ENCODE measurements at places on chromosomes 1 and 21. TPM values are rescaled to one million over a fixed set of nuclear protein-coding genes. Genes with fewer than 3 reads are reported as not detected.

- no peak for DNase-seq
Observed at GRCh38 chr1:165383599-165384405, 27.3 kb upstream of the LMX1A start.

GRCh38 chr1:35112668-35113067, 33.5 kb downstream of the ZMYM1 start:
- no peak for DNase-seq

DNA sequence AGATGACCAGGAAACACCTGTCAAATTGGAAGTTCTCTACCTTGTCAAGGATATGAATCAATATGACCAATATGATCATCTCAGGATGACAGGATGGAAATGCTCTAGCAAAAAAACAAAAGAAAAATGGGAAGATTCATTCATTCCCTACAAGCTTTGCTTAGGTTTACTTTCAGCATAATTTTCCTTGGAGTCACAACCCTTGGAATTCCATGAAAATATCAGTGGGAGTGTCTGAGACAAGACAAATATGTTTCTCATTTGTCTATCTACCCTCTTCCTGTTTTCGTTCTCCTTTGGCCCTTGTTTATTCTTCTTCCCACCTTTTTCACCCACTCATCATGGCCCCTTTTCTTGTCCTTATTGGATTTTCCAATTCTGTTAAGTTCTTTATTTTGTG, 50.6 kb downstream of the COLGALT2 start:
- no peak for DNase-seq

DNA sequence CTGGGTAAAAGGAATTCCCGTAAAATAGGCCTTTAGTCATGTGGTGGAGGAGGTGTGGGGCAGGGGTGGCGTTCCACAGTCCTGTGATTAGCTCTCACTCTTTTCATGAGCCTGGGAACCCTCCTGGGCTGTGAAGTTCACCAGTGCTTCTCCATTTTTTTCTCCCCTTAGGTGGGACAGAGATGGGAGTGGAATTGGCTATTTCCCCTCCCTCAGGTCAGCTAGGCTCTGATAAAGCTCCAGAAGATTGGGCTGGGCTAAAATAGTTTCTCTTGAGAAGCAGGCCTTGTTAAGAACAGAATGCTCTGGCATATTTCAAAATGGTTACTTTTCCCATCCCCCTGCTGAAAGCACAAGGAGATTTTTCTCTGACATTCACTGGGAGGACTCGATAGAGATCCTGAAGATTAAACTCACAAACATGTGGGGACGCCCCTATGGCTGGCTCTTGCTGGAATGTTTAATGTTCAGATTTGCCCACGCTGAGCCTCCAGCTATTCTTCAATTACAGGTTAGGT, 33.4 kb upstream of the SLC2A1 start:
- DNase-seq = no peak

- DNase-seq = no peak
Observed at GRCh38 chr1:14996133-14997050, 157.2 kb upstream of the TMEM51 start.

- no peak for DNase-seq
Observed at GRCh38 chr1:11888877-11889208, 30.1 kb upstream of the NPPB start.

The C1orf74 gene
- 2.0 TPM for total RNA-seq

- DNase-seq = no peak
Observed at GRCh38 chr21:34362136-34362444, 1.7 kb upstream of the KCNE2 start.

The CFAP126 gene
- total RNA-seq = not detected

- DNase-seq = no peak
Observed at GRCh38 chr1:87273291-87273690, 55.4 kb upstream of the LMO4 start.

GRCh38 chr1:53025034-53025768, 36.8 kb upstream of the PODN start:
- DNase-seq = no peak

The UBE2U gene
- total RNA-seq = not detected

The DMRTA2 gene
- not detected for total RNA-seq

GRCh38 chr1:210132582-210132981, 100.0 kb upstream of the SERTAD4 start:
- no peak for DNase-seq

Data from vagina (tissue), 2 donors.